Activated T-cell treated with anti-CD3 and anti-CD28 coated beads, Interleukin-2, amount 50 U/mL, for 48 hours (primary cell): ENCODE measurements at places on chromosomes 6 and 20.

DNA sequence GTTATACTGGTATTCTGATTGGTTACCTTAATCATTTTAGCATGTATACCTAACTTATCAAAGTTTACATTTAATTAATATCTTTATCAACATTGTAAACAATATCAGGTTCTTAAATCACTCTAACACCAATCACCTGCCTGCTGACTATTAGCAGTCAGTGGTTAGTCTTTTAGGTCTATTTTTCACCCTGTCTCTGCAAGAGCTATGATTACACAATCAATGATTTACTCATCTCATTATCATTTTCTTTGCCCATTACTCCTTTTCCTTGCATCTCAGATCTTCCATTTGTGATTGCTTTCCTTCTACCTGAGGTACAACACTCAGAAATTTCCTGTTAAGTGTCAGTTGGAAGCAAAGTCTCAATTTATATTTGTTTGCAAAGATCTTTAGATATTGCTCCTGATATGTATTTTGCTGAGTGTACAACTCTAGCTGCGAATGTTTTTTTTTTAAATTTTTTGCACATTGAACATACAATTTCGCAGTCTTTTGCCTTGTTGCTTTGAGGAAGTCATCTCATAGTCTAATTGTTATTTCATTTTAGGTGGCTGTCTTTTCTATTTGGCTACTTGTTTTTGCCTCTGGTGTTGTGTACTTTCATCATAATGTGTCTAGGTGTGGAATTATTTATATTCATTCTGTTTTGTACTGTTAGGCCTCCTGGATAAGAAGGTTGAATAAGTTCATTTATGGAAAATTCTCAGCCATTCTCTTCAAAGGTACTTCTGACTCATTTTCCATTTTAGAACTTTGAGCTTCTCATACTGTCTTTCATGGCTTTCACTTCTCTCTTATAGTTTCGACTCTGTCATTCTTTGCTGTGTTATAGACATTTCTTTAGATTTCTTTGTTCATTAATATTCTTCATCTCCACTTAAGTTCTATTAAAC is 104.9 kb upstream of the CEP162 start:
- DNase-seq: no peak

DNA sequence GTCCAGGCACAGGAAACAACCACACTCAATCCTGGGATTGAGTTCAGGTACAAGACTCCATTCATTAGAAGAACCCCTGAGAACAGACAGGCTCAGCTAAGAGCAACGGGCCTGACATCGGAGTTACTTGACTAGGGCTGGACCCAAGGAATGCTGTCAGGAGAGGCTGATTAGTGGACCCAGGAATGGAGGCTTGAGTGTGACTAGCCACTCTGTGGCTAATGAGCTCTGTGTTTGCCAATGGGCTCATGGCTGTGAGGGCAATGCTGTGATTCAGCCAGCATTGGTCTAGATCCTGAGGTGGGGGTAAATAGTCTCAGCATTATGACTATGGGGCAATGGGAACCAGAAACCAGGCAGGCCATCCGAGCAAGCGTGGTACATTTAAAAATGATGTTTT is 71.8 kb downstream of the RIOK1 start:
- no peak for DNase-seq

GRCh38 chr6:157561414-157561790 is 180.4 kb downstream of the ZDHHC14 start:
- no peak for DNase-seq

DNA sequence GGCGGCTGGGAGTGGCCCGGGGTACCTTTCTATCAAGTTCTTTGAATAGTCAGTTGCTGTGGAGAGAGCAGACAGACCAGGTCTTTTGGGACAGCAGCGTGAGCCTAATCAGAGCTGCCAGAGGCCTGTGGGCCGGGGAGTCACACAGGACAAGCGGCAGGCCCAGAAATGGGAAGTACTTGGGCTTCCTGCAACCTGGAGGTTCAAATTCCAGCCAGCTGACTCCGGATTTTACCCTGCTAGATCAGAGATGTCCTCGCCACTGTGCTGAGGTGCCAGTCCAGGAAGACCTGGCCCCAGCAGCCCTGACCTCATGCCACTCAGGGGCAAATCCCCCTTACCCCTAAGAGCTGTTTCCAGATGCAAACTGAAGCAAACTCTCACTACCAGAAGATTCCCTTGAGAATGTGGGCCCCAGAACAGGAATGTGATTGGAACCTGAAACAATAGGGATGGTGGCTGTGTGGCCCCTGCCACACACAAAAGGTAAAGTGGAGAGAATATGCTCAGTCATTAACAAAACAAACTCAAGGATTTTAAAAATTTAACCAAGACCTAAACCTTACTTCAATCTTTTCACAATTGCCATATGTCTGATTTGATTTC is 9.7 kb downstream of the BEND3 start:
- DNase-seq: no peak

DNA sequence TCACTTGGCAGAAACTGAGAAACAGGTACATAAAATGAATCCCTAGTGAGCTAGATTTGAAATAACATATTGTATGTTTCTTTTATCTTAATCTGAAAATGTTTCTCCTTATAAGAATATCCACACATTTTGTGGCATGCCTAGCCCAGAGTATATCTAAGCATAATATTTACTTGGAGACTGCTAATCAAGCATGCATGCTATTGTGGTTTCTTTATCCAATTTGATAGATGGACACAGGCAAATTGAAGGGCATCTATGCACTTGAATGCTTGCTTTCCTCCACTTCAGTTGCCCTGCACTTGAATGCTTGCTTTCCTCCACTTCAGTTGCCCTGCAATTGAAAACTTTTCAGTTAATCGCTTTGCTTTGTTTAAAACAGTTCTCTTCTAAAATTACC is 729.8 kb downstream of the TBC1D32 start:
- DNase-seq: no peak

GRCh38 chr6:169956580-169956979 is 205.2 kb downstream of the ERMARD start:
- no peak for DNase-seq

DNA sequence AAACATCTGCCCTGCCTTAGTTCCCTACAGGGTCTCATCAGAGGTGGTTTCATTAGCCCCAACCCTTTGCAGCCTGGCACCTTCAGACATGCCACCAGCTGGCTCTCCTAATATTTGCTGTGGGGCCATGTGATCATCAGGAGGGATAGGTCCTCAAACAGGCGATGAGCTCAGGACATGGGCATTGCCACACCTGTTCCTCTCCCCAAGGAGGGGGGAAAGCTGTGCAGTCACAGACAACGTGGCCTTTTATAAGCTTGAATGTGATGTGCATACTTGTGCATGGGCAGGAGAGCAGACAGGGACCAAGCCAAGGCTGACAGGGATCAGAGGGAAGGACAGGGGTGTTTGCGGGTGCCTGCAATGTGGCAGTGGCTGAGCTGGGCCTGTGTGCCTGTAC is 78.8 kb upstream of the ZNFX1 start:
- no peak for DNase-seq

DNA sequence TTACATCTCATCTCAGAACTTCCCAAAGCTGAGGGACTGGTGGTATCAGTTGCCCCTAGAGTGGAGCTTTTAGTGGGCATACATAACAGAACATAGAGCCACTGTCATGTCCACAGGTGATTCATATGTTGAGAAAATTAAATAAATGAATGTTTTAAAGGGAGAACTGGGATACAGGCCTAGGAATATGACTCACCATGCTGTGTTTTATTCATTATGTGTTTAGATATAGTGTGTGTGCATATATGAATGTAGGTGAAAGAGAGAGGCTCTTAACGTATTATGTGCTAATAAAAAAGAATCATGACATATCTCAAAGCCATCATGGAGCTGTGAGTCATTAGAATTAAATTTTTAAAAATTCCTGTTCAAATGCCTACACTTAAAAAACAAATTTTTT is 332.2 kb upstream of the RSPO3 start:
- DNase-seq: no peak

DNA sequence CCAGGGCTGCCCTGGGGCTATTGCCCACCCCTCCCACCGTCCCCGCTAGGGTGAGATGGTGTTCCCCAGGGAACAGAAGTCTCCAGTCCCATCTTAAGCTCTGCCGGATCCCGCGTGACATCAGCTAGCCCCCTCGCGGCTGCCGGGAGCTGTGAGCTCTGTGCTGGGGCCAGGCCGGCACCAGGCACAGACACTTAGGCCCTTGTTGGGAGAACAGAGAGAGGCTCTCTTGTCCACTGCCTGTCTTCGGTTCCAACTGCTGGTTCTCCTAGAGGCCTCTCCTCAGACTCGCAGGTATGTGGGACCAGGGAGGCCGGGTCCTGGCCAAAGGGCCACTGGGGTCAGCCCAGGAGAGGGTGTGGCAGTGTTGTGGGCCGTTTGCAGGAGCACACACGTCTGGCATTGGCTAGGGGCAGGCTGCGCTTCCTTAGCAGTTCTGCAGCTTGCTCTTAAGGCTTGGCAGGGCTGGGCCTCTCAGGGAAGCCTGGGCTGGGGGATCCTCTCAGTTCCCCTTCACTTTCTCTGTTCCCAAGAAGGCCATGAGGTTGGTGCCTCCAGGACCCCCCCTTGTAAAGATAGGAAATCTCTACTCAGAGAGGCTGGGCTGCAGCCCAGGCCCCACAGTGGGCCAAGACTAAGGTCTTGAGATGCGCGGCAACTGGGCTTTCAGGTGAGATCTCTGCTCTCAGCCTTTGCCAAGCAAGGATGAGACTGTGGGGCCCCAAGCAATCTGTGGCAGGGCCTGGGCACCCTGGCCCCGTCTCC is 6.3 kb downstream of the SGK2 start:
- no peak for DNase-seq

- no peak for DNase-seq
These were observed 269.6 kb downstream of the GRIK2 start for GRCh38 chr6:101663100-101663499.

- DNase-seq: no peak
These were observed 580.0 kb upstream of the MARCKS start for GRCh38 chr6:113277111-113277510.

DNA sequence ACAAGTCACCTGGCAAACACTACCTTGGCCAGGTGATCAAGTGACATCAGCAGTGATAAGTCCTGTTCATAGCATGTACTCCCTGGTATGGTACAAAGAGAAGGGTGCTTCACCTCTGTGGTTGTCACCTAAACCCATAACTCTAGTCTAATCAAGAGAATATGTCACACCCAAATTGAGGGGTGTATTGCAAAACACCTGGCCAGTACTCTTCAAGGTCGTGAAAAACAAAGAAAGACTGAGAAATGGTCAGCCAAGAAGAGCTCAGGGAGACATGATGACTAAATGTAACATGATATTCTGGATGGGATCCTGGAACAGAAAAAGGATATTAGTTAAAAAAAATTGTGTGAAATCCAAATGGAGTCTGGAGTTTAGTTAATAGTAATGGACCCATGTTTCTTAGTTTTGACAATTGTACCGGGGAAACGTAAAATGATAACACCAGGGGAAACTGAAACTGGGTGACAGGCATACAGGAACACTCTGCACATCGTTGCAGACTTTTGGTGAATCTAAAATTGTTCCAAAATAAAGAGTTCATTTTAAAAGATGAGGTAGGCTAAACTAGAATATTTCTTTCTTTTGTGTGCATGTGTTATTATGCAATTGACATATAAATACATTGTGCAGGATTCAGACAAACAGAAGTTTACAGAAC is 262.0 kb downstream of the CDC5L start:
- no peak for DNase-seq

DNA sequence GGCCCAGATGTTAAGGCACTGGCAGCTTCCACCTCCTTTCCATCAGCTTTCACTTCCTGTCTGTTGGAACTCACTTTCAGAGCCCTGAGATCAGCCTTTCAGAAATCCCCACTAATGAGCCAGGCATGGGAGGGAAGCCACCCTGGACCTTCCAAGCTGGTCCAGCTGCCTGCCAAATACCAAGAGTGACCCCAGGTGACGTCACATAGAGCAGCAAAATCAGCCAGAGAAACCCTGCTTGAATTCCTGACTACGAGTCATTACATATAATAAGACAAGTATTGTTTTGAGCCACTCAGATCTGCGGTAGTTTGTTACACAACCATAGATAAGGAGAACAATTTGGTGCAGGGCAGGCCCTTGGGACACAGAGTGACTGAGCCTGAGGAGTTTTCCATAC is 556.0 kb upstream of the JAG1 start:
- no peak for DNase-seq

DNA sequence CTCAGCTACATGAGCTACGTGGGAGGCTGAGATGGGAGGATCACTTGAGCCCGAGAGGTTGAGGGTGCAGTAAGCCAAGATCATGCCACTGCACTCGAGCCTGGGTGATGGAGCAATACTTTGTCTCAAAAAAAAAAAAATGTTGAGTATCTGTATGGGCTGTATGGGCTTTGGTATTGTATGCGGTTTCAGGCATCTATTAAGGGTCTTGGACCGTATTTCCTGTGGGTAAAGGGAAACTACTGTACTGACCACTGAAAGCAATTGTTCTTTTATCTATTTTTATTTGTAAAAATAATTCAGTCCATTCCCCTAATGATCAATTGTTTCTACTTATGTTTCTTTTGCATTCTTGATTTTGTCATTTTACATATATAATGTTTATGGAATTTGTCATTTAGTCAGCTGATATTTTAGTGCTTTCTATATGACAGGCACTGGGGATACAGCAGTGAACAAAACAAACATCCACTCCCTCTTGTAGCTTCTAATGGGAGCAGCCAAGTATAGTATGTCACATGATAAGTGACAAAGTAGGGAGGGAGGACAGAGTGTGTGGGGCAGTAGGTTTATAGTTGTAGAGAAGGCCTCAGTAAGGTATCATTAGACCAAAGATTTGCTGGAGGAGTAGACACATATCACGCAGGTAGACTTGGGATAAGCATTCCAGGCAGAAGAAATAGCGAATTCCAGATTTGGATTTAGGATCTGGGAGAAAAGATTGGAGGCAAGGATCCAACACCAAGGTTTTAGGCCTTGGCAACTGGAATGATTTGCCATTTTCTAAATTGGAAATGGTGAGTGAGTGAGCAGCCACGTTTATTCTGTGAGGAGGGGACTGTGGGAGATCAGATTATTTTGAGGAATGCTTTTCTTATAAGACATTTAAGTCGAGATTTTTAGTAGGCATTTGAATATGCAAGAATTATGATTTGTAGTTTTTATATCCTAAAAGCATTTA is 6.0 kb downstream of the PCMT1 start:
- DNase-seq: no peak

DNA sequence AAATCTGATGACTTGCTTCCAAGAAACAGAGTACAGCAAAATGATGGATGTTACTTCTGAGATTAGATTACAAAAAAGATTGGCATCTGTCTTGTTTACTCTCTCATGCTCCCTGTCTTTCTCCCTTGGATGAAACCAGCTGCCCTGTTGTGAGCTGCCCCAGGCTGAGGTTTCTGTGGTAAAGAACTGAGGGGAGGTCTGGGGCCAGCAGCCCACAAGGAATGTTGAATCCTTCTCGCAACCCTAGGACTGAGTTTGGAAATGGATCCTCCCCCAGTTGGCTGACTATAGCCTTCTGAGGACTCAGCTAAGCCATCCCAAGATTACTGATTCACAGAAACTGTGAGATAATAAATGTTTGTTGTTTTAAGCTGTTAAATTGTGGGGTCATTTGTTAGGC is 5.6 kb upstream of the HECA start:
- no peak for DNase-seq

DNA sequence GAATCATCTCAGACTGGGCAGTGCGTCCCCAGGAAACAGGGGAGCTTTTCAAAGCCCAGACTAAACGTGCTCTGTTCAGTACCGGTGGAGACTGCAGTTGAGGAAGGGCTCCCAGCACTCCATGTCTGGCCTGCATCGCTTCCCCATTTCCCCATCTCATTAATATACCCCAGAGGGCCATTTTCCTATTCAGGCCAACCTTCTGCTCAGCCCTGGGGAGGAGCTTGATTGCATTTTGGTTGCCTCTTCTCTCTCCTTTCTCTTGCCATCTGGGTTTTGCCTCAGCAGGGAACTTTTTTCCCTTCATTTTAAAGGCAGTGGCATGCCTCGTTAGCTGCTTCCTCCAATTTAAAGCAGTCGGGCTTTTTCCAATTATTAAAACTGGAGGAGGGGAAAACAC is 394.3 kb upstream of the SOX4 start:
- no peak for DNase-seq
